Gastroesophageal sphincter (tissue), 4 donors: ENCODE measurements at places on chromosomes 5 and 9. TPM values are rescaled to one million over a fixed set of nuclear protein-coding genes. Genes with fewer than 3 reads are reported as not detected.

- ATAC-seq: no peak
Observed at GRCh38 chr5:117205894-117206293, 631.3 kb upstream of the SEMA6A start.

GRCh38 chr5:39100301-39100850 is 26.2 kb upstream of the RICTOR start:
- no peak for ATAC-seq

DNA sequence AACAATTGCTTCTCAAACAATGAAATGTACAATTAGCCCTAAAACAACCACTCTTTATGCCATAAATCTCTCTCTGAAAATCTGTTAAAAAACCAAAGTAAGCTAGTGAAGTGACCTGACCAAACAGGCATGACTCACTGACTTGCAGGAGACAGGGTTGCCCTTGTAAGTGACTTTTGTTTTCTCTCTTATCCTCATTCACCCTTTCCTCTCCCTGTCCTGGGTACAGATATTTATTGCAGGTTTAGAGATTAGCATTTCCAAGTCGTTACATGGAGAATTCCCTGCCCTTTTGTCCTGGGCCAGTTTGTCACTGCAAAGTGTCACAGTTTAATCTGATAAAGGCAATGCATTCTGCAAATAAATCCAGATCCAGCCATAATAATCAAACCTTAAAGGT is 484.2 kb downstream of the IRX1 start:
- ATAC-seq: no peak

- no peak for ATAC-seq
Observed at GRCh38 chr5:27769748-27770402, 731.5 kb upstream of the CDH9 start.

GRCh38 chr9:98410185-98410697 is 154.8 kb upstream of the TBC1D2 start:
- ATAC-seq: no peak

DNA sequence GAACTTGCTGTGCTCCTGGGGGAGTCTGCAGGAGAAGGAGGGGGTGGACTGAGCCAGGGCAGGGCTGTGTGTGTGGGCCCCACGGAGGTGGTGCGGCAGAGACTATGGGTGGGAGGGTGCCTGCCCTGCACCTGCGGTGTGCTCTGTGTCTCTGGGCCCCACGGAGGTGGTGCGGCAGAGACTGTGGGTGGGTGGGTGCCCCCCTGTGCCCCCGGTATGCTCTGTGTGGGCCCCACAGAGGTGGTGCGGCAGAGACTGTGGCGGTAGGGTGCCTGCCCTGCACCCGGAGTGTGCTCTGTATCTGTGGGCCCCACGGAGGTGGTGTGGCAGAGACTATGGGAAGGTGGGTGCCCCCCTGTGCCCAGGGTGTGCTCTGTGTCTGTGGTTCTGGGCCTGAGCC is 103.7 kb downstream of the EHMT1 start:
- ATAC-seq: no peak

Gene ADRA1B
- total RNA-seq: 0.67 TPM

DNA sequence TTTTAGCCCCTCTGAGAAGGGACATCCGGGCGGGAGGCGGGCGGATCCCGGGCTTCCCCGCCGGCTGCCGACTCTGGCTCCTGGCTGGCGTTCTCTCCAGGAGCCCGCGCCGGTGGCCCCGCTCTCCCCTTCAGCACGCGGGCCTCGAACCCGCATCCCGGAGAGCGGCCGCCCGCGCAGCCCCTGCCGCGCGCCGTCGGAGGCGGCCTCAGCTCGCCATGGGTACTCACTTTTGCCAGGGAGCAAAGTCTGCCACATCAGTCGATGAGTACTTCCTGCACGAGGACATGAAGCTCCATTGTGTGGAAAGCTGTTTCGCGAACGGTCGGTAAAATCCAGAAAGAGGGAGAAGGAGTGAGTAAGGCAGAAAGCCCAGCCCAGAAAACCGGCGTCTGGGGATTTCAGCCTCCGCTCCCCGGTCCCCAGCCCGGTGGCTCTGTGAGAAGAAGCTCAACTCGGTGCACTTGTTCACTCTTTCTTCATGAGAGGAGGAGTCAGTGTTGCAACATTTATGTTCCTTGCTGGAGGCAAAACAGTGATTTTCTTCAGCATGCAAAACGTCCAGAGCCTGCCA is at the start of gene PRLR:
Gene PRLR (minus strand): TSS at position 450 of the 574 bp plus-strand sequence. CDS start 140,867 bp downstream, outside the sequence.
- peak; percentile 63 for ATAC-seq

Gene LCN6
- total RNA-seq: 21.0 TPM

Gene PTCD2
- 7.2 TPM for total RNA-seq

DNA sequence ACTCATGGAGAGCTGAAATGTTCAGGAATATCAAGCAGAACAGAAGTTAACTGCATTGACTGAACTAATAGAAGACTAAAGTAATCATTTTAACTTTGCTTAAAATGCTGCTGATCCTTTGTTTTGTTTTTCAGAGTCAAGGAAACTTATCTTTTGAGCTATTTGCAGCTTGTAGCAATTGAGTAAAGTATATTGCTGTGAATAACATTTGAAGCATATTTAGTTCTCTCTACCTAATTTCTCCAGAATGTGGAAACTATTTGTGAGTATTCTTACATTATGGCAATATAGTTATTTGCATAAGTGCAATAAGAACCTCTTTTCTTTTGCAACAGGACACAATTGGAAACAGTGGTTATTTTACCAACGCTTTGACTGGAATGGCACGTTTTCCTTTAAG is 5.3 kb upstream of the SOX30 start:
- no peak for ATAC-seq

Gene CNTNAP3B
- 57.7 TPM for total RNA-seq

GRCh38 chr5:124819201-124819600 is 72.8 kb upstream of the ZNF608 start:
- ATAC-seq: no peak

DNA sequence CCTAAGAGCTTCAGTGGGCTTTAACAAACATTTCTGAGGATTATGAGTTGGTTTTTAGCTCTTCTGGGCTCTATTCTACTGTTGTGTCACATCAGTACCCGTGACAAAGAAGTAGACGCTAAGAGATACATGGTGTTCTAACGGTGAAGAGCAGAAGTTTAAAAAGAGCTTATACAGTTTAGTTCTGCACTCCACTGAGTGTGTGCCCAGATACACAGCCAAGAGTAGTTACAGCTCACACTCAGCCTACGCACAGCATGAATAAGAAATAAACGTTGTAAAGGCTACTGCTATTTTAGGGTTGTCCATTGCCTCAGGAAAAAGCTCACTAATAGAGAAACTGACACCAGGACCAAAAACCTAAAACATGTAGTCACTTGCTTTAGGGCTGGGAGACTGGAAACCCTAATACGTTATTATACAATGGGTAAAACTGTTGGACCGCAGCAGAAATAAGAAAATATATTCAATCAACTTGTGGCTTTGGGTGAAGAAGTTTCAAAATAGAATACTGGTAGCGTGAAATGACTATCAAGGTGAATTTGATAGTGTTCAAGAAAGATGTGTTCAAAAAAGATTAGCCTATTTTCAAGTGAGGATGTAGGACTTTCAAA is 34.7 kb downstream of the PSIP1 start:
- ATAC-seq: peak; percentile 31

- no peak for ATAC-seq
Observed at GRCh38 chr5:167950126-167950721, 341.2 kb upstream of the WWC1 start.

DNA sequence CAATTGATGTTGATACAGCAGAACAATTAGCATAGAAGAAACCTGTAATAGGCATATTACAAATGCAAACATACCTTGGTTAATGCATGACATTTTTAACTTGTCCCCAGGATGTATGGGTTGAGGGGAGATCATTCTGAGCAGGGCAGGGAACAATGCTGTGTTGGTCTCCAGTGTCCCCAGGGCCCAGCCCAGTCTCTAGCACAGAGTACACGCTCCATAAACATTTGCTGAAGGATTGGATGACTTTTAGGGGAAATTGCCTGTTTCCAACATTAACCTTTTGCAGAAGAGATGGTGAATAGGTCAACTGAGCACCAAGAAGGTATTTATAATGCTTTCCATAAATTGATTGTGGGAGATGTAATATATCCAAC is 20.0 kb downstream of the ANKRA2 start:
- ATAC-seq: no peak

DNA sequence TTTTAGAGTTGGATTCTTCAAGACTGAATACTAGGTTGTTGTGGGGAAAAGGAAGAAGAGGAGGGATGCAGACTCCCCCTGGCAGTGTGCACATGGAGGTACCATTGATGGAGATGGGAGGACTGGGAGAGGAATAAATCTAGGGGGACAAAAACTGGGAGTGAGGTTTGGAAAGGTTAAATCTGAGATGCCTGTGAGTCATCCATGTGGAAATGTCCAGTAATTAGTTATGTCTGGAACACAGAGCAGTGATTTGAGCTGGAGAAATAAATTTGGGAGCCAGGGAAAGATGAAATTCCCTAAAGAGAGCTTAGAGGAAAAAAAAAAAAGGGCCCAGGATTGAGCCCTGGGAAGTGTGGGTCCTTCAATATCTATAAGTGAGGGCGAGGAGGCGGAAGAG is 8.0 kb upstream of the CCIN start:
- ATAC-seq: no peak

- no peak for ATAC-seq
Observed at GRCh38 chr5:138359621-138360020, 7.1 kb downstream of the KDM3B start.

Gene GABRA1
- total RNA-seq: not detected

Gene HAPLN1
- 1.1 TPM for total RNA-seq
